ENCODE measurements at places on chromosomes 3 and 15.

GRCh38 chr3:31235062-31235700 is 297.5 kb upstream of the STT3B start:
- DNase-seq: no peak

DNA sequence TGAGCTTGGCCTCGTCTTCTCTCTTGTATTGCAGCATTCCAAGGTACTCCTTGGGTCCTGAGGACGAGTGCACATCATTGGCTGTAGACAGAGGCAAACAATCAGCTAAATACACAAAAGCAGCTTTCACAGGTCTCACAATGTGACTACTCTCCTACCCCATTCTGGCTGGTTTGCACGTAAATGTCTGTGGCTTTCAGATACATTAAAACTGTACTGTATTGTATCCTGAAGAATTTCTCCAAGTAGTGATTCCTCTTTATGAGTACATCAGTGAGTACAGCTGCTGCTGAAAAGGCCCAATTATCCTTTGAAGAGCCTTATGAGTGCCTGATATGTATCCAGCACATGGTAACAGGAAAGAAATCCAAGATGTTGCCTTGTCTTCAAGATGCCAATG is 22.0 kb upstream of the GNB5 start:
- DNase-seq: no peak

DNA sequence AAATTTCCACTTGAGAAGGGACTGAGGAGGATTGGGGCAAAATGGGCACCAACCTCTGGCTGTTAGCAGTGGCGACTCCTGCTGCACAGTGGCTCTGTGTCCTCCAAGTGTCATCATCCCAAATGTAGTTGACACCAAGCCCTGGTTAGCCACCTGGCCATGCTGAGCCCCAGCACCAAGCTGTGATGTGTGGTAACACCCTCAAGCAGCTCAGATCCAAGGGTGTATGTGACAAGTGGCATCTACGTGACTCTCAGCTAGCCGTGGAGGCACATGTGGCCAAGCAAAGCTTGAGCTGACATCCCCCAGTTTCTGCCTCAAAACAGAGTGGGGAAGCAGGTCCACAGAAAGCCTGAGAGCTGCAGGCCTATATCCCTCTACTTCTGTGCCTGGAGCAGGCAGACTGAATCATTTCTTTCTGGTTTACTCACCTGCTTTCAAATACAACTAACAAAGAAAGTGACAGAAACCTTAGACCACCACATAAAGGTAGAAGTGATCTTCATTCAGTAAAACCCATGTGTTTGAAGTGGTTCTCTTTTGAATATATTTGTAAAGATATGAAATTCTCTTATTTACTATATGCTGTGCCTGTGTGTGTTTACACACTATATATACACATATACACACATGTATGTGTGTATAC is 40.0 kb downstream of the FOXP1 start:
- DNase-seq: peak; percentile 17

DNA sequence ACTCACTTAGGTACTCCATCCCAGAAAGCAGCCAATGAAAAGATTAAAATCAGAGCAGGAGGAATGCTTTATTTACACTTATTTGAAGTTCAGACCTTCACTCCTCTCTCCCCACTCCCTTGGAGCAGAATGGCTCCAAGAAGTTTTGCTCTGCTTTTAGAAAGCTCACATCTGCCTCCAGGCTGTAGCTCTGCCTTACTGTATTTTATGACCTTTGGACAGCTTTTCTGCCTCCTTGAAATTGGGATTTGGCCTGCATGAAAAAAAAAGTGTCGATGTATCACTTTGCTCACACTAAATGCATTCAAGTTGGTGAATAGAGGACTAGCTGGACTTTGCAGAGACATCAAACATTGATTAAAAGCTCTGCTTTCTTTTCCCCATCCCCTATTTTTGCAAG is 95.3 kb downstream of the SLC9A9 start:
- no peak for DNase-seq

- no peak for DNase-seq
Observed at GRCh38 chr3:152196782-152197181, 71.9 kb upstream of the MBNL1 start.

GRCh38 chr3:43023746-43024145 is 44.6 kb downstream of the GASK1A start:
- DNase-seq: no peak

DNA sequence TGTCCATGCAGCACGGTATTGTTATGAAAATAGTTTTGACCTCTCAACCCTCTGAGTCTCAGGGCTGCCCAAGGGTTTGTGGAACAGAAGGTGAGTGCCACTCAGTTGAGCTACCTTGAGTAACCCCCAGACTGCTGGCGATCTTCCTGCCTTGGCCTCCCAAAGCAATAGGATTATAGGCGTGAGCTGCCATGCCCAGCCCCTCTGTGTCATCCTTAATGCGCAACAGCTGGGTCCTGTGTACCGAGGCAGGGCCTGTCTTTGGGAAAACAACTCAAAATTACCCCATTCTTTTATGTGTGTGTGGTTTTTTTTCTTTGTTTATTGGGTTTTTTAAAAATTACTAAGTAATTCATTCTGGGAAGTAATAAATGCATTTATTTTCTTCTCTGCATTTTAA is 78.3 kb upstream of the TPM1 start:
- no peak for DNase-seq

GRCh38 chr3:56929809-56930615 is 128.3 kb upstream of the ARHGEF3 start:
- DNase-seq: no peak

DNA sequence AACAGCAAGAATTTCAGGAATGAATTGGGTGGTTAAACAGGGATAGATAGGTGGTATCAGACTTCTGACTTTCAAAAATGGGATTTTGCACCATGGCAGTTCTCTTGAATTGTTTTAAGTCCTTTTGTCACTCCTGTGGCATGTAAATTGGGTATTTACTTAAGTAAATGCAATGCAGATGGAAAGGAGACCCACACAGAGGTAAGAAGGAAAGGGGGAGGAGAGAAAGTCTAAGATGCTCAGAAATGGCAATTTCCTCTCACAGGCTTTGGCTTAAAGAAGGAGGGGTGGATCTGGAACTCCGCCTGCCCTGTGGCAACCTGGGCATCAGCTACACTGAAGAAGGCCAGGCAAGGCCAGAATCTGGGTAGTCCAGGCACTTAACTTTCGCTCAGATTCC is 197.1 kb upstream of the UBE2E1 start:
- no peak for DNase-seq

- DNase-seq: no peak
Observed at GRCh38 chr3:125220727-125221429, 8.3 kb upstream of the SLC12A8 start.

DNA sequence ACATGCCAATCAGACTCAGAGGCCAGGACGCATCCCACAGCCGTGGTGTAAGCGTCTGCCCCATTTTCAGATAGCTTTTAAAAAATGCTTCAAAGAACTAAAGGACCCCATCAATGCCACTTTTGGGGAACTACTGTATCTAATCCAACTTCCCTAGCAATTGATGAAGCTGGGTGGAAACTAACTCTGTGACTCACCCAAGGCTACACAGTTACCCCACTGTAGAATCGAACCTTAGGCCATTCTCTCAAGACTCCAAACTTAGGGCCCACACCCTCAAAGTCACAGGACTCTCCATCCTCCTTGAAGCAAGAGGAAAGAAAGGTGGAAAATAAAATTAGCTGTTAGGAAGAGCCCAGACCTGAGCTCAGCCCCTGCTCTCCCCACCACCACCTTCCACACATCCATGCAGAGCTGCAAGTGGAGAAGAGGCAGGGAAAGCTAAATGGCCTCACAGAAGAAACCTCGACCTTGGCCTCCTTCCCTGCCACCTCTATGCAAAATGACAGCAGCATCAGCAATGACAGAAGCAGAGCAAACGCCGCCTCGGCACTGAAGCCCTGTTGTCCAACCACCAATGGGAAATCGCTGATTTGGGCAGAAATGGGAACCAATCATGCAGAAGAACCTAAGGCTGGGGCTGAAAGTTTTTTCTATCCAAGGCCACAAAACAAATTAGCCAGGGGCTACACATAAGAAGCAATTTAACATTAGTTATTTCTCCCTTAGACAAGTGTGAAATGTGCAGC is 22.2 kb downstream of the ANP32A start:
- no peak for DNase-seq

DNA sequence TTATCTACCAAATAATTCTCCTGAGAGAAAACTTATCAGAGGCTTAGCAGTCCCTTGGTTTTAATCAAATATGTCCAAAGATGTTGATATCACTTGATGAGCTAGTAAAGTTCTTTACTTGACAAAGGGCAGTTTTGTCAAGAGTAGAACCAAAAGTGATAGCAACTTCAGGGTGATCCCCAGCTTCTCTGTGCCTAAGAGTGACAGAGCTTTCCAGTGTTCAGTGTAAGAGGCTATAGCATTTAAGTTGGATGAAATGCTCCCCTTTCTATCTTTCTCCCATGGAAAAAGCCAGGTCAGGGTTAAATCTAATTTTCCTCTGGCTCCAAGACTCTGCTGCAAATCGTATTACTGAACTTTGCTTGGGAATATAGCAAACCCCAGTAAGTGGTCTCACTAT is 120.8 kb downstream of the UNC13C start:
- DNase-seq: no peak

DNA sequence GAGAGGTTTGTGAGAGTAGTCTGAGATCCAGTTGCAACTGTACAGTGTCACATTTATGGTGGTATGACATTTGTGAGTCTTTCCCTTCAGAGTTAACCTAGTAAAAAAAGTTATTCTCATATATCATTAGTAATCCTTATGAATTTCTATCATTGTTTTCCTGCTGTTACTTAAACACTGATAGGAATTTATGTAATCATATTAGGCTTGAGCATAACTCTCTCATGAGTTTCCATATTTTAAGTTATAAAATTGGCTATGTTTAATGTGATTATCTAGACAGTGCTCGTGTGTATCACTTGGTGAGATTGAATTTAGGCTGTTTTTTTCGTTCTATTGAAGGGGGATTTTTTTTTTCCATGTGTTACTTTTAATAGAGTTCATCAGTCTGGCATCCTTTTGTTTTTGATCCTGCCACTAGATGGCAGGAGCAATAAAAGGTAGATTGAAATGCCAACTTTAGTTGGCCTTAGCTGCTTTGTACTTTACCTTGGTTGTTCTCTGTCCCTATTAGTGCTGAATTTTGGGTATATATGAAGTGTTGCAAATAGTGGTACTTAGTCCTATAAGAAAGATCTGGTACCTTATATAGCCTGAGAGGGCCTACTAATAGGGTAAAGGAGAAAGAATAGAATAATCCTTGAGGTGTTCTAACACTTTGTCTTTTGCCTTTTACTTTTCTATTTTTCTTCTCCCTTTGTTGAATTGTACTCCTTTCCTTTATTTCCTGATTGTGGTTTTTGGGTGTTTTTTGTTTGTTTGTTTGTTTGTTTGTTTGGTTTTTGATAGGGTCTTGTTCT is 17.9 kb downstream of the STT3B start:
- no peak for DNase-seq

GRCh38 chr3:436053-436452 is 239.5 kb downstream of the CHL1 start:
- no peak for DNase-seq

GRCh38 chr3:144708437-144708836 is 736.8 kb downstream of the DIPK2A start:
- no peak for DNase-seq

- no peak for DNase-seq
Observed at GRCh38 chr3:158148218-158148617, 38.3 kb downstream of the RSRC1 start.

GRCh38 chr3:170740726-170741591 is 129.0 kb downstream of the RPL22L1 start:
- DNase-seq: no peak

DNA sequence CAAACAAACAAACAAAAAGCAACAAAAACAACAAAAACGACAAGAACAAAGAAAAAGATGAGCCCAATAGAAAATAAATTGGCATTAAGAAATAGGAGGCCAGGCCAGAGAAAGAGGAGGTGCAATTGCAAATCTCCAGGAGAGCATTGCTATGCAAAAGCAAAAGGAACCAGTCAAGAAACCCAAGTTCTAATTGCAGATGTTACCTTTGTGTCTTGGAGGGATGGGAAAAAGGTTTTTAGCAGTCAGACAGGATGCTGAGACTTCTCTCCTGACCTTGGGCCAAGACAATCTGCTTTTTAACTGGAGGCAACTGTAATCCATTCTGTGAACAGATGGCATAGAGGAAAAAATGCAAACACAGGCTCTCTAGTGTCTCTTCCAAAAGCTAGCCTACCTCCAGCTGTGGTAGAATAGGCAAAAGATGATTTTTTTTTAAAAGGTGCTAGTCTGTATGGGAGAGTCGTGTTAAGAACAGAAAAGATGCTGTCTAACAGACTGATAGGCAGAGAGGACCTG is 56.4 kb downstream of the LSAMP start:
- DNase-seq: no peak
